ENCODE measurements at places on chromosomes 5 and 9. TPM values are rescaled to one million over a fixed set of nuclear protein-coding genes. Genes with fewer than 3 reads are reported as not detected.

TRIO gene
- 8.3 TPM for total RNA-seq

PCDHGA2 gene
- total RNA-seq, result 0.18 TPM

GRCh38 chr5:140341591-140341990 is 4.8 kb downstream of the HBEGF start:
- no peak for DNase-seq

- no peak for DNase-seq
Observed at GRCh38 chr9:125008599-125008998, 67.7 kb upstream of the GOLGA1 start.

- DNase-seq, result no peak
Observed at GRCh38 chr9:35322075-35322885, 160.5 kb downstream of the UNC13B start.

Data from naive thymus-derived CD8-positive, alpha-beta T cell (primary cell).